ENCODE measurements at places on chromosomes 7 and 10.

DNA sequence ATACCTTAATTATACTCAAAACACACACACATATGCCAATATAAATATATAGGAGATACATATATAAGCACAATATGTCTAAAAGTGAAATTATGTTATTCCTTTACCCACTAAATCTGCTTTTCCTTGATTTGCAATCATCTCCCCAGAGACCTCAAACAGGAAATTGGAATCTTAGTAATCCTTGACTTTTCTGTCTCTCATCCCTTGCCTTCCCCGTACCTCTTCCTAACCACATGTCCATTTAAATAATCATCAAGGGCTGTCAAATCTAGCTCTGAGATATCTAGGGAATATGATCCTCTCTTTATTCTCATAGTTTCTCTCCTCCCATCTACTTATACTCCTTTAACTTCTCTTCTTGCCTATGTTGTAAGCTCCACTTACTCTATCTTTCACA, 336.6 kb downstream of the HGF start:
- no peak for DNase-seq

DNA sequence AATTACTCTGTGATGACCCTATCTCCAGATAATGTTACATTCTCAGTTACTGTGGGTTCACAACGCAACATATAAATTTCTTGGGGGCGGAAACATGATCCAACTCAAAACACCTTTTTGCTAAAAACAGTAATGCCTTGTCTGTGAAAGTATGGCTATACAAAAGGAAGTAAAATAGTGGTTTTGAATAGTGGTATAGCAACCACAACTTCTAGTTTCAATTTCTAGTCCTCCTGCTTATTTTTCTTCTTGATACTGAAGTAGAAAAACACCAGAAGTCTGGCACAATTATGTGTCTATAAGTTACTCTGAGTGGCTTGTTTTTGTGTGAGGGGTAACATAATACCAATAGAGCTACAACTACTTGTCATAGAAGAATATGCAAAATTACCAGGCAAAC, 21.5 kb upstream of the ZNF800 start:
- DNase-seq, result no peak

DNA sequence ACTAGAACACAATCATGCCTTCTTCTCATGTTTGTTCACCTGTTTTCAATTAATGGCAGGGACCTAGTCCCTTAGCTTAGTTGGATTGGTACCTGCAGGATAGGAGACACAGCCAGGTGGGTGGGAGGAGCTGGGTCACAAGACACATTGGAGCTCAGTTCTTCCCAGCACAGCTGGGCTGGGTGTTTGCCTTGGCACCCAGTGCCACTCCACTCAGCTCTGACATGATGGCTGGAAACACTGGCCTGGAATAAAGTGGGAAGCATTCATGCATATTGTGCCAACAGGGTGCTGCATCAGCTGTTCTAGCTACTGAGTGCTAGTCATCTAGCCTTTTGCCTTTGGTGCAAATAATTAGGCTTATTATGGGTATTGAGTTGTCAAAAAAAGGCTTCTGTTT, 226.1 kb downstream of the PTEN start:
- no peak for DNase-seq

DNA sequence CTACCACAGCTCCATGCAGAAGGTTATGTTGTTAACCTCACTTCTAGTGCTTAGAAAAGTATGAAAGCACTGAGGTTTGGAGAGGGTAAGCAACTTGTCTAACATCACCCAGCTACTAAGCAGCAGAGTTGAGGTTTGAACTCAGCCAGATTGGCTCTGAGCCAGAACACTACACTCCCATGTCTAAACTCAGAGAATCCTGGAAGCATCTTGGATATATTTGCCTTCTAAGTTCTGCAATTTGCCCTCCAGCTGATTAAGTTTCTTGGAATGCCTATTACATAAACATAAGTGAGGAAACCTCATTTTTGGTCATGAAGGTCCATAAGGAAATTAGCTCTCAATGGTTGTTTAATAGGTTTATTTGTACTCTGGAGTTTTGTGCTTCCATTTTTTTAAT, 78.1 kb upstream of the PHYHIPL start:
- DNase-seq, result peak; percentile 48

GRCh38 chr7:134422638-134423037, 36.3 kb downstream of the AKR1B1 start:
- DNase-seq, result no peak

- DNase-seq, result no peak
These were observed 156.7 kb downstream of the C10orf105 start for GRCh38 chr10:71562904-71563303.

- DNase-seq, result no peak
These were observed 227.9 kb downstream of the WDR37 start for GRCh38 chr10:1284076-1284475.

- no peak for DNase-seq
These were observed 4.7 kb downstream of the CACNB2 start for GRCh38 chr10:18144928-18145327.

DNA sequence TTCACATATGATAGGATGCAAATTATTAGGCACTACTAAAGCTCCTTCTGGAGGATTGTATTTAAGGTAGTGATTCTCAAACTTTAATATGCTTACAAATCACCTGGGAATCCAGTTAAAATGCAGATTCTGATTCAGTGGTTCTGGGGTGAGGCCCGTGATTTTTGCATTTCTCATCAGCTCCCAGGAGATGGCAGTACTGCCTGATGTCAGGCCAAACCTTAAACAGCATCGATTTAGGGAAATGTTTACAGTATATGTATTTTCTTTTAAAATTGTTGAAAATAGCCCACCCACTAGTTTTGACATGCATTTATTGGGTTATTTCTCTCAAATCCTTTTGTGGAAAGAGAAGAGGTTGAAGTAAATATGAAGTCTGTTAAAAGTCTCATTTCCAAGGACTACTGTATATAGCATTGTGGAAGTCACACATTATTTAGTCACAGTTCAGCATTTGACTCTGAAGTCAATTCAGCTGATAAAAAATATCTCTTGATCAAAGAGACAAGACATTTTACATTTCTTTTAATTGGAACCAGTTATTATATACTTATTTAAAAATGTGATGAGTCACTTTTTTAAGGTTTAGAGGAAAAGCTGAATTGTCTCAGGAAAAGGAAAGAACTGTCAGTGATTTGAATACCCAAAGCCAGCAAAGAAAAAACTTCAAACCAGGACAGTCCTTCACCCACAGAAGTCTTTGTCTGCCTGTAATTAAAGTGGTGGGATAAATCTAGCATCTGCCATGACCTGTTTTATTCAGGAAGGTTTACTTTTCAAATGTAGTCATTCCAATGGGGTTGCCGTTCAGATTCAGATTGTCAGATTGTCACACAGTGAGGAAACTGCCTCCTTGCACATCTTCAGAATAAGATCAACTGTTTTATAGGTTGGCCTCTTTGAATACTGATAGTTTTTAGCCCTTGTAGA, 21.1 kb upstream of the HBP1 start:
- DNase-seq, result peak; percentile 37

DNA sequence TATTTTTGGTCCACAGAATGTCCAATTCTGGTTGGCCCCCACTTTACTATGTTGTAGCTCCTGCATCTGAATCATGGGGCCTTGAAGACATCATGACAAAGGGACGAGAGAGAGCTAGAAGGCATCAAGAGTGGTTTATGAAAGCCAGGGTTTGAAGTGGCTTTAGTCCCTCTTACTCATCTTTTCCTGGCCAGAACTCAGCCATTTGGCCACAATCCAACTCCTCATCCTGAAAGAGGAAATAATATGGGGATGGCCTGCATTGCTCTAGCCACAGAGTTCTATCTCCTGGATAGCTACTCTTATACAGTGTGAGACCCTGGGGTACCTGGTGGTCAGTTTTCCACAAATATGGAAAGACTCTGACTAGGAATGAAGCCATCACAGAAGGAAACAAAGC, 418.9 kb downstream of the XPNPEP1 start:
- peak; percentile 4 for DNase-seq

DNA sequence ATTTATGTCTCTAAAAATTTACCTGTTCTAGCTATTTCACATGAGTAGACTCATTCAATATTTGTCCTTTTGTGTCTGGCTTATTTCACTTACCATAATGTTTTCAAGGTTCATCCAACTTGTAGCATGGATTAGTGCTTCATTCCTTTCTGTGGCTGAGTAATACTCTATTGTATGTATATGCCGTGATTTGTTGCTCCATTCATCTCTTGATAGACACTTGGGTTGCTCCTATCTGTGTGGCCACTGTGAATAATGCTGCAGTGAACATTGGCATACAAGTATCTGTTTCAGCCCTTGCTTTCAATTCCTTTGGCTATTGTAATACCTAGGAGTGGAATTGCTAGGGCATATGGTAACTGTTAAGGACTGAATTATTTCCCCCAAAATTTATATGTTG, 86.9 kb downstream of the VWC2 start:
- DNase-seq, result no peak

GRCh38 chr7:76357475-76358010, 1.2 kb downstream of the YWHAG start:
- DNase-seq, result no peak

DNA sequence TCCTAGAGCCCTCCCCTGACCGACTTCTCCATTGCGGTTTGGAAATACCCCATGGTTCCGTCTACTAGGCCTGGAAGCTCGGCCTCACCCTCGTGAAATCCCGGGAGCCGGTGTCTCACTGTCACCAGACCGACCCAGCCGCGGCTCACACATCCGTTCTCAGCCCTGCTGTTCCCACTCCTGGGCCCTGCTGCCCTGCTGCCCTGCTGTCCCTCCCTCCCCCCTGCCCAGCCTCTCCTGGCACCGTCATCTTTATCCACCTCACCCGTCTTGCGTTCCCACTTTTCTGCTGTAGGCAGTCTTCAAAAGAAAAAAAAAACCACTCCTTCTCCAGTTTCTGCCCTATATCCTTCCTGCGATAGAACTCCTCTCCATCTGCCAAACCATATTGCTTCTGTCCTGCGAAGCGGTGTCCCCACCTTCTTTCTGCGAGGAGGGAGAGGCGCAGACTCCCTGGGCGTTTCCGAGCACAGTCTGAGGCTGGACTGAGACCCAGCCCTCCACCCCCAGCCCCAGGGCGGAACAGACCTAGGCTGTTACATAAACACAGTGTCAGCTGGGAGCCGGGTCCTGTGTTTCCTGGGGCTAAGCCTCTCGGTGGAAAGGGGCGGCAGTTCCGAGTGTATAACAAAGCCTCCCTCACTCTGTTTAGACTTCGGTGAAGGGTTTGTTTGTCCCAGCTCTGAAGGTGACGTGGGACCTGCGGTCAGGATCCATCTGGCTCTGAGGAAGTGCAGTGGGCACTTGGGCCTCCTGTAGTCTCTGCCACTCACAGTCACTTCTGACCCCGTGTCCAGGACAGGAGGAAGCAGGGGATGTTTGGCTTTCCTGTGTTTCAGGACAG, 2.8 kb downstream of the AGAP3 start:
- DNase-seq, result peak; percentile 74

DNA sequence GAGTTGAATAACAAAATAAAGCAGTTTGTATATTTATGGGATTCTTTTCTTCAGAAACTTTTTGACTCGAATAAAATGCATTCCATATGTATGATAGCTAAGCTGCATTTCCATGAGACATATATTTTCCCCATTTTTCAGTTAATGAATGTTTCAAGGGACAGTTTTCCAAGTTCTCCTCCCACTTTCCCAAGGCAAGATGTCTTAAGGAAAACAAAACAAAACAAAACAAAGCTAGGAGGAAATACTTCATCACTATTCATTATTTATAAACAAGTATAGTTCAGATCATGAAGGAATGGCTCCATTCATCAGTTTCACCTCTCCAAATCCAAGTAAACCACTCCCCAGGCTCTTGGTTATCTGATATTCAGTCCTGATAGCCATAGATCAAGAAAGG, 261.0 kb downstream of the WDR11 start:
- no peak for DNase-seq

DNA sequence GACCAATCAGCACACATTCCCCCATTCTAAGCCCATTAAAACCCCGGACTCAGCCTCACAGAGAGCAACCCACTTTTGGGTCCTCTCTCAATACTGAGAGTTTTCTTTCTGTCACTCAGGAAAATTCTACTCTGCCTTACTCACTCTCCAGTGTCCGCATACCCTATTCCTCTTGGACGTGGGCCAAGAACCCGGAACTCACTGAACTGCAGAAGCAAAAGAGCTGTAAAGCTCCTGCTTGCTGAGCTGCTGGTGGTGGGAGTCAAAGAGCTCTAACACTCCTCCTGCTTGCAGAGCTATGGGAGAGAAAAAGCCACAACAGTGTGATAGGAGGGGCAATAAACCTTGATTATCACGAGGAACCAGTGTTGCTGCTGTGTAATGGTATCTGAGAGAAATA, 386.9 kb downstream of the POM121L12 start:
- DNase-seq, result peak; percentile 67

DNA sequence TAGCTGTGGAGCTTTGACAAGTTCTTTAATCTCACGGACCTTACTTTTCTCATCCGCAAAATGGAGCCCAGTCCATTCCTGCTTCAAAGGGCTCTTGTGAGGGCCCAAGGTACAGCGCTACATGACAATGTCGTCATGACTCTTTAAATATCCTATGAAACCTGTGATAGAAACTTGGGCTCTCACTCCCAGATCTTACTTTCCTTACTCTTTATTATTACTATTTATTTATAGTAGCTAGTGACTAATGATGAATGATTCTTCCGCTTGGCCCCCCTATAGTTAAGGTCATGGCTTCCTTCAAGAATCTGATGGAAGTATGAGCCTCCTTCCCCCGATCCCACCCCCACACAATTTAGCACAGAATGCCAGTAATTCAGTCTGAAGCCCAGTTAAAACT, 41.9 kb downstream of the RBM20 start:
- DNase-seq, result no peak

DNA sequence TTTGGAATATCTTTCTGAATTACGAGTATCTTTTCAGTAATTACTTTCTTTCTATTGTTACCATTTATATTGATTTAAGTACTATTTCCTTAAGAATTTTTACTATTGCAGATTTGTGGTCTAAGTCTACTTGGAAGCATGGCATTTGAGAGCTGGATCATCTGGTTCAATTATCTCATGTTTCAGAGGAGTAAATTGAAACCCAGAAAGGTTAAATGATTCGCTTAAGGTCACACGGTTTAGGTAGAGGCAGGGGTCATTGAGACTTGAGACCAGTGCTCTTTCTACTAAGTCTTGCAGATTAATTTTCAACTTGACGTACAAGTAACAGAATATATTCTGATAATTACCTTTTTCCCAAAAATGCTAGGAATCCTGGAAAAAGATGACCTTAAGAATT, 109.2 kb upstream of the GLCCI1 start:
- no peak for DNase-seq

DNA sequence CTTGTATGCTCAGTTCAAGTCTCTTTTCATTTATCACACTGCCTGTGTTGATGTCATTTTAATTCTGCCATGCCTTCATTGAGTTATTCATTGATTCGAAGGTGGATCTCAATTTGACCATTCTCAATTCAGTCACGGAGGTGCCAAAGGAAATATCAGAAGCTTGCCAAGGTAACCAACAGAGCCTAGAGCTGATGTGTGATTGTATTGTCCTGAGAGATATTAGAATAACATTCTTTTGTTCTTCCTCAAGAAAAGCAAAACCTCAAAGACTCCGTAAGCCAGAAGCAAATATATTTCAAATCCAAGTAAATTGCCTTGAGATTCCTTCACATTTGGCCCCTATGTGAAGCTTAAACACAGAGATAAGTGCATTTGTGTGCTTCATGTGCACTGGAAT, 345.3 kb downstream of the CXCL12 start:
- no peak for DNase-seq

DNA sequence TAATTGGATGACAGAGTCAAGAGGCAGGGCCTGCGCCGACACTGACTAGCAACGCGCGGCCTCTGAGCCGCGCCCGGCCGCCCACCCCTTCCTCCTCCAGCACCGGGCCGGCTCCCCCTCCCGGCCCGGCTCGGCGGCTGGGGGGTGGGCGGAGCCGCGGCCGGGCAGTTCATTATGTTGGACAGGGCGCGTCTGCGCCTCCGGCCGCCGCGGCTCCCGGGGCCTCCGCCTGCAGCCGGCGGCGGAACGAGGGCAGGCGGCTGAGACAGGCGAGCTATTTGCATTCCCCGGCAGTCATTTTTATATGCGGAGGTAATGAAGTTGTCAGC, 106.7 kb downstream of the SNX10 start:
- DNase-seq, result peak; percentile 13
